Heart right ventricle (tissue), 16 donors: ENCODE measurements at places on chromosomes 6 and 20.

DNA sequence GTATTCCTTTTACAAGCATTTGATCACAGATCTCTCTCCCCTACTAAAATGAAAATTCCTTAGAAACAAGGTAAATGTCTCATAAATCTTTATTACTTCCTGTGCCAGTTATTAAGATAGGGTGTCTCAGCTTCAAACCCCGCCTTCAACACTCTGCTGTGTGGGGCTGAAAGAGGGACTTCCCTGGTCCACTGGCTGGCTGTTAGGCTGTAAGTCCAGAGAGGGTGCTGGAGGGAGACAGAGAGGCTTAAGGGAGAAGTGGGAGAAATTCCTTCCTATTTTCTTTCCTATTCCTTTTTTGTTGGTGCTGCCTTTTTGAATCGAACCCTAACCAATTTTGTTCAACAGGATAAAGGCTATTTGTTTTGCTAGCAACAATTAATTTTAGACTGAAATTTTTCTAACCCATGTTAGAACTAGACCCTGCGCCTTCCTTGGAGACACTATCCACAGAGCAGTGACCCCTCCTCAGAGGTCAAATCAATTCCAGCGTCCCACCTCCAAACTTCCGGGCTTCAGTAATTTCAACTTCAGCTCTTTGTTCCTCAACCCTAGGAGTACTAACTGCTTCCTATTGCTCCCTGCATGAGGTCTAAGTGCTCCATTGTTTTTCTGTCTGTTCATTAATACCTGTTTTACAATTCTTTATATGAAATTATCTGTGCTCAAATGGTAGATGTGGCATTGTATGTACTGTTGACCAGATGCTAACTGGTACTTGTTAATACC lies 207.5 kb upstream of the OPRM1 start:
- H3K4me3 ChIP-seq = no peak overlapping the region
- no peaks in the 10 kb centered on the region for H3K27me3 ChIP-seq
- no peak for DNase-seq
- H3K27ac ChIP-seq = no peak overlapping the region
- H3K36me3 ChIP-seq = no peaks in the 10 kb centered on the region
- no peaks in the 10 kb centered on the region for H3K4me1 ChIP-seq

DNA sequence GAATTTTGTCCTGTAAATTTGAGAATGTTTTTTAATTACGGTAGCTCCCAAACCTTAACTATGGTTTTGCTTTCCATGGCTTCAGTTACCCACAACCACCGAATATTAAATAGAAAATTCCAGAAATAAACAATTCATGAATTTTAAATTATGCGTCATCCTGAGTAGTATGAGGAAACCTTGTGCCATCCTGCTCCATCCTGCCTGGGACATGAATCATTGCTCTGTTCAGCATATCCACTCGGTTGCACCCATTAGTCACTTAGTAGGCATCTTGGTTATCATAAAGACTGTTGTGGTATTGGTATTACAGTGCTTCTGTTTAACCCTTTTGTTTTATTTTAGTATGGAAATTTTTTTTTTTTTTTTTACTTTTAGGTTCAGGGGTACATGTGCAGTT lies 39.7 kb downstream of the KCNS1 start:
- no peaks in the 10 kb centered on the region for H3K4me1 ChIP-seq
- no peaks in the 10 kb centered on the region for H3K27me3 ChIP-seq
- H3K36me3 ChIP-seq = peaks cover 26% of the 10 kb centered on the region
- H3K4me3 ChIP-seq = no peak overlapping the region

GRCh38 chr6:42831237-42831636 lies 48.2 kb upstream of the RPL7L1 start:
- H3K27ac ChIP-seq = no peak overlapping the region
- H3K4me3 ChIP-seq = no peak overlapping the region
- peaks cover 8% of the 10 kb centered on the region for H3K36me3 ChIP-seq

DNA sequence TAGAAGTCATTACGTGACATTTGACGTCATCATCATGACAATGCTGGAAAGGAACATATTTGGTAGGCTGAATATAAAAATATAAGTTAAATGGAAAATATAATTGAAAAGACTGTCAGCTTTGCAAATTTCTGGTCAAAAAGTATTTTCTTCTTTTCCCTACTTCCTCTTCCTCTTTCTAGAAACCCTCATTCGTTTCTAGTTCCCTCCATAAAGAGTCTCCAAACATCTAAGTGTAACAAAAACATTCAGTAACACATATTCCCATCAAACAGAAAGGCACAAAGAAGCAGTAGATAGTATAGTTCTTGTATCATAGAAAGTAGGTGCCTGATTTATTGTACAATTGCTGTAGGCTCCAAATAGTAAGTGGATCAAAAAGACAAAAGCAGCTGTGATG lies 150.8 kb upstream of the FAM83B start:
- H3K27ac ChIP-seq = no peak overlapping the region
- no peaks in the 10 kb centered on the region for H3K27me3 ChIP-seq

- no peak overlapping the region for H3K27ac ChIP-seq
- H3K4me3 ChIP-seq = no peak overlapping the region
- H3K27me3 ChIP-seq = no peaks in the 10 kb centered on the region
- H3K36me3 ChIP-seq = peaks cover 13% of the 10 kb centered on the region
Observed at GRCh38 chr6:138088326-138088762, 18.9 kb downstream of the PERP start.

GRCh38 chr20:32638848-32639247 lies 34.9 kb downstream of the C20orf203 start:
- H3K27ac ChIP-seq = no peak overlapping the region
- H3K27me3 ChIP-seq = peaks cover 3% of the 10 kb centered on the region
- no peaks in the 10 kb centered on the region for H3K36me3 ChIP-seq
- no peak overlapping the region for H3K4me3 ChIP-seq
- H3K4me1 ChIP-seq = no peaks in the 10 kb centered on the region
- DNase-seq = peak; percentile 48

- DNase-seq = no peak
- no peaks in the 10 kb centered on the region for H3K4me1 ChIP-seq
- no peaks in the 10 kb centered on the region for H3K36me3 ChIP-seq
- no peaks in the 10 kb centered on the region for H3K27me3 ChIP-seq
Observed at GRCh38 chr6:42390228-42390934, 61.3 kb downstream of the TRERF1 start.

DNA sequence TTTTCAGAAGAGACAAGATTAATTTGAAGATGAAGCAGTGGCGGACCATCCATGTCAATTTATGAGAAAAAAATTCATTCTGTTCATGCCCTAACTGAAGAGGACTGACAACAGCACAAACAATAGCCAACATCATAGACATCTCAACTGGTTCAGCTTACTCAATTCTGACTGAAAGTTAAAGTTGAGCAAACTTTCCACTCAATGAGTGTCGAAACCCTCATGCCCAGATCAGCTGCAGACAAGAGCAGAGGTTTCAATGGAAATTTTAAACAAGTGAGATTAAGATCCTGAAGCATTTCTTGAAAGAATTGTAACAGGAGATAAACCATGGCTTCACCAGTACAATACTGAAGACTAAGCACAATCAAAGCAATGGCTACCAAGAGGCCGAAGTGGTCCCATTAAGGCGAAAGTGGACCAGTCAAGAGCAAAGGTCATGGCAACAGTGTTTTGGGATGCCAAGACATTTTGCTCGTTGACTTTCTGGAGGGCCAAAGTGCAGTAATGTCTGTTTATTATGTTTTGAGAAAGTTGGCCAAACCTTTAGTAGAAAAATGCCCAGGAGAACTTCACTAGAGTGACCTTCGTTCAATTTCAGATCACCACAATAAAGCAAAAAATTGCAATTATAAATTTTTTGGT lies 6.1 kb upstream of the SFT2D1 start:
- H3K4me1 ChIP-seq = peaks cover 5% of the 10 kb centered on the region
- H3K27me3 ChIP-seq = no peaks in the 10 kb centered on the region
- H3K36me3 ChIP-seq = no peaks in the 10 kb centered on the region
- H3K27ac ChIP-seq = no peak overlapping the region

- H3K4me1 ChIP-seq = no peaks in the 10 kb centered on the region
- no peak overlapping the region for H3K27ac ChIP-seq
- H3K36me3 ChIP-seq = peaks cover 93% of the 10 kb centered on the region
- H3K27me3 ChIP-seq = no peaks in the 10 kb centered on the region
- no peak for DNase-seq
Observed at GRCh38 chr6:130864344-130864743, 37.1 kb downstream of the SMLR1 start.

DNA sequence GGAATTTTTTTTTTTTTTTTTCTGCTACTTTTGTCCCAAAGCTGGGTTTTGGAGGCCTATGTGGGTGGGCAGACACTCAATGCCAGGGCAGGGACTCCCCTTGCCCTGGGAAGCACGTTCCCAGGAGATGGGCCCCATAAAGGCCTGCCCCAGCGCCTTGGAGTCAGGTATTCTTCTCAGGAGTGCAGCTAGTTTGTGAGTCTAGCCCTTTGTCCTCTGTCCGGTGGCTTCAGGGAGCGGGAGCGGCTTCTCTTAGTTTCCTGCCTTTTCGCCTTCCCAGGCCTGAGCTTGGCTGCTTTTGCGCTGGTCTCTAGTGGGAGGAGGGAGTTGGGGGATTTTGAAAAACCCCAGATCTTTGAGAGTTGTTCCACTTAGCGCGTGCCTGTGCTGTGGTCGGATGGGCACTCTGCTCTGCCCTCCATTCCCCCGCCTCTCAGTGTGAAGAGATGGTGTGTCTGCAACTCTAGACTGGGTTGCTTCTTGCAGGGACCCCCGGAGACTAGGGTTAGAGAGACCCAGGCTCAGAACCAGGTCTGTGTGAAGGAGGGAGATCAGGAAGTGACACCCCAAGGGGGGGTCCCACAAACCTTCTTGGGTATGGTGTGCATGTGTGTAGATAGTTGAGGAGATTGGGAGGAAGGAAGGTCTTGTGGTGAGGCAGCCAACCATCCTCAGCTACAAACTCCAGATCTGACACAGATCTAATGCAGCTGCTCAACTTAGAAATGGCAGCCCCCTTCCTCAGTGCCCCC lies 1.3 kb downstream of the PLCG1 start:
- peak overlapping the region; percentile 96 for H3K27ac ChIP-seq
- peak; percentile 34 for DNase-seq
- no peaks in the 10 kb centered on the region for H3K36me3 ChIP-seq
- peaks cover 55% of the 10 kb centered on the region for H3K4me1 ChIP-seq

DNA sequence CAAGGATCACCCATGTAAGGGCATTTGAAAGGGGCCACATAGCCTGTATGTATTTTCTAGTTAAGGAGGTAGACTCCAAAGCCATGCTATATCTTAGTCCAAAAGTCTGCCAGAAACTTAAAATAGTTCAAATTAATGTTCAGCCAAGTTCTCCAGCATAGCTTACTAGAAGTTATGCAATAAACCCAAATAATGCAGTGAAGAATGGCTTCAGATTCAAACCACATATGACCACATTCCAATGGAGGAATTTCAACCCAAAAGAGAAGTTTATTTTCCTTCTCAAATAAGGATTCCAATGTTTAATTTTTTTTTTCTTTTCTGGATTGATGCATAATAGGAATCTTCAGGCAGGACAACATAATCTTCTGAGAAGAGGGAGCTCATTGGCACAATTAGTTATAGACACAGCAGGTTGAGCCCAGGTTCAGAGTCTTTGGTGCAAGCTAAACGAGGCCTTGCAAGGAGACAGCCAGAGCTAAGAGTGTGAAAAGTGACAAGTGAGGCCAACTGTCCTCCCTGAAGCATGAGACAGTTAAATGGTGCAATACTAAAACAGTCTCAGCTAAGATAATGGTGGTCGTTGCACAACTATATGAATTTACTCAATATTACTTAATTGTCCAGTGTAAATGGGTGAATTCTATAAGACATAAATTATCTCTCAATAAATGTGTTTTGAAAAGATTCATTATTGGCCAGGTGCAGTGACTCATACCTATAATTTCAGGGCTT lies 598.8 kb upstream of the CDH4 start:
- H3K27me3 ChIP-seq = no peaks in the 10 kb centered on the region
- H3K36me3 ChIP-seq = no peaks in the 10 kb centered on the region
- no peak overlapping the region for H3K4me3 ChIP-seq
- no peaks in the 10 kb centered on the region for H3K4me1 ChIP-seq
